CD4-positive, alpha-beta T cell treated with Interleukin-2 at 100 ng/mL for 4 hours (primary cell): ENCODE measurements at places on chromosomes 6 and 20.

DNA sequence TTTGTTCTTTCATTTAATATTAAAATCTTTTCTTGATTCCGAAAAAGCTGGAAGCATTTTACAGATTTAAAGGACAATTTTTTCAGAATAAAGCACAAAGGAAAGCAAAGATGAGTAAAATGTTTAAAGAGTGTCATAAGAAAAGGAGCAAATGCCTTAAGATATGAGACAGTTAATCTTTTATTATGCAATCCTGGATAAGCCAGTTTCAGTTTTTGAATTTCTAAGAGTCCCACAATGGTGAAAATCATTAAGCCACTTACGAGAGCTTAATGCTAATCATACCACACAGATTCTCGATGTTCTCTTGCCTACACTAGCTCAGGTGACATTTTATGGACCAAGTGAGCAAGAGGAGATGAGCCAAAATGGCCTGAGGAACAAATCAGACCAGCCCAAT lies 103.7 kb upstream of the RNF217 start:
- no peak for DNase-seq

DNA sequence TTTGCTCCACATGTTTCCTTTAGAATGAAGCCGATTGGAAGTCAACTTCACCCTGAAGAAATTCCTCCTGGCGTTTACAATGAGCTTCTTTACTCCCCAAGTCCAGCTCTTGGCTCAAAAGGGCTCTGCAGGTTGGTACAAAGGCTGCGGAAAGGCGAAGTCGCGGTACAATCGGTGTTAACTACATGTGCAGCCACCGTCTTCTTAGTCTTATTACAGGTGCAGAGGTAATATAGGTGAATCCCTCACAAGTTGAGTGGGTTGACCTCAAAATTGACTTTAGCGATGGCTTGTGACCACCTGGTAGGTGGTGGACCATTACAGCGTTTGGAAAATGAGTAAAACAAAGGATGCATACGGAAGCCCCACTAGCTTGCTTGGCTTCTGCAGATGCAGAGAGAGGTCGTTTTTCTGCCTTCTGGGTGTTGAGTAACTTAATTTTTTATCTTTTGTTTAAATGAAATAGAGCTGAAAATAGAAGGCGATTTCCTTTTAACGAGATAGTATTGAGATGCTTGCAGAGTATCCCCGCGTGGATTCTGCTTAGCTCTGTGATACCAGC lies 98.0 kb downstream of the TRIM27 start:
- DNase-seq, result no peak

DNA sequence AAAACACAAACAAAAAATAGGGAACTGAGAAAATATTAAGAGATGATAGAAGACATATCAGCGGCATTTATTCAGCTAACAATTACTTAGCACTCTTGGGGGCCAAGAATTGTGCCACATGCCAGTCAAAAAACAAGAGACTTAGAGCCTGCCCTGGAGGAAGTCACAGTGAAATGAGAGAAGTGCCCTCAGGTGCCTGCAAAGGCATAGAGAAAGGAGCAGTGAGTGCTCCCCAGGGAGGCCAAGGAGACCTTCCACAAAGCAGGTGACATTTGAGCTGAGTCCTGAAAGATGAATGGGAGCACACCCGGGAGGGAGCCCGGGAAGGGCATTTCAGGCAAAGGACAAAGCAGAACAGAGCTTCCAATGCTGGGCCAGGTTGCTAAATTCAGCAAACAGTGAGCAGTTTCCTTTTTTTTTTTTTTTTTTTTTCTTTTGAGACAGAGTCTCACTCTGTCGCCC lies 184.7 kb upstream of the JARID2 start:
- DNase-seq, result no peak

GRCh38 chr6:11760015-11760473 lies 18.6 kb downstream of the ADTRP start:
- no peak for DNase-seq

- no peak for DNase-seq
Observed at GRCh38 chr20:16011056-16011455, 562.2 kb downstream of the KIF16B start.

DNA sequence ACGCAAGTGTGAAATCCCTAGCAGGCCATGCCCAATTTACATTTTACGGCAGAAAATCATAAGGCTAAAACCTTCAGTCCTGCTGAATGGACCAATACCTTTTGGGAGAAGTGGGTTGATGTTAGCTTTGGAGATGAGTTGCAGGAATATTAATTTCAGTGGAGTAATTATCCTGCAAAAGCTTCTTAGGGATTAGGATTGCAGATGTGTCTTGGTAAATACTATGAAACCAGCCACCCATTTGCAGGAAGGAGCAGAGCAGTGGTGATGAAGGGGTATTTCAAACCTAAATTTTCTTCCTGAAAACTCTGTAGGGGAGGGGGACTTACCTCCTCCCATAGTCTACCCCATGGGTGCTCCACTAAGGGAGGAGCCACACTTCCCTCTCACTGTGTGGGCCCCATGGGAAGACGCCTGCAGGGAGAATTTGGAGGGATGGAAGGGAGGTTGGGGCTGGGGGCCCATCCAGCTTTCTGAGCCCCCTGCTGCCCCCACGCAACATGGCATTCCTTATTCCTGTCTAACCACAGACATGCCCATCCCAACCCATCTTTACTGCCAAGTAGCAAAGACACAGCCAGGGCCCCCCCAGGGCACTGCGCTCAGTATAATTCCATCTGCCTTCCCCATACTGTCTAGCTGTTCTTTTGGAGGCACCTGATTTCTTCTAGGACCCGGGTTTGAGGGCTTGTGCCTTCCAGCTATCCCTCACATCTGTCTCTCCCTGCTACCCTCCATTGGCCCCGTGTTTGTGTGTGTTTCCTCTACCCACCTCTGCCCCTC lies 14.6 kb upstream of the UQCC2 start:
- no peak for DNase-seq

DNA sequence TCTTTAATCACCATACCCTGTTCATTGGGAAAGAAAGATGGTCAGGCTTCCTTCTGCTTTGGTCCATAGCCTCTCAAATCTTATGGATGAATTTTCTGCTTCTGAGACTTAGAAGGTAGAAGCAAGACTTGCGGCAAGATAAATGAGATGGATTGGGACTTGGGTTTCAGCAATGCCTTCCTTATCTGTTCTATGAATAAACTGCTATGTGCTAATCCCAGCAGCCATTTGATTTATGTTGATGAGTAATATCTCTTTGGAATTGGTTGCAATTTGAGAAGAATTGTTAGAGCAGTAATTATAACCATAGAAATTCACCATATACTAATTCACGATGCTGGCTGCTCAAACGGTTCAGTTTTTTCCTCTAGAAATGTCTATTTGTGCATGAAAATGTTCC lies 48.3 kb downstream of the TXLNB start:
- no peak for DNase-seq

DNA sequence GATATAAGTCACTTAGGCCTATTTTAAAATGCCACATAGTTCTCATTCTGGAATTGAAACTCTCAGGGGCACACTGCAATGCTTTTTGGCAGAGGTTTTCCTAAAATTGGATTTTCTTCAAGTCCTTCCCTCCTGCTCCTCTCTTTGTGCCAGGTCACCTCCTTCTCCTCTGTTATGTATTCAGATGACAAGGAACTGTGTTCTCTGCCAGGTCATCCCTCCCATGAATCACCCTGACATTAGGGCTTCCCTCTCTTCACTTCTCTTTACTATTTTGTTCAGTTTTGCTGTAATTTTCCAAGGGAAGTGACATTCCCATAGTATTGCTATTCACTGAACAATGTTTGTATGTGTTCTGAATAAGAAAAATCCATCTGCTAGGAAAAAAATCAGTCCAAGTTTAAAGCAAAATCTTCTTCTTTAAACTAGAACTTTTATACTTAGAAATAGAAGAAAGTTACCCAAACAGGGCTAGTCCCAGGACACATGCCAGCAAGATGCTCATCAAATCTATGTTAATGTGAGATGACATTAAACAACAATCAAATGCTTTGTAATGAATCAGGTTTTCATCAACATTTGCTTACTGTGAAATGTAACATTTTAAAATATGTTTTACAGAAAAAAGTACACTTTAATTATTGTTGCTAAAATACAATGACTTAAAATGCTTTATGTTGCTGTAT lies 461.1 kb downstream of the MMUT start:
- DNase-seq, result no peak

GRCh38 chr6:341914-342831 lies 49.4 kb upstream of the IRF4 start:
- no peak for DNase-seq

- DNase-seq, result no peak
Observed at GRCh38 chr6:158916617-158917016, 83.4 kb downstream of the RSPH3 start.

GRCh38 chr20:3248993-3249347 lies 10.0 kb upstream of the SLC4A11 start:
- DNase-seq, result no peak

- no peak for DNase-seq
Observed at GRCh38 chr20:36821964-36822437, 48.4 kb upstream of the DSN1 start.

GRCh38 chr6:28978959-28979561 lies 26.1 kb downstream of the ZNF311 start:
- no peak for DNase-seq

GRCh38 chr6:42452171-42453030 lies 675 bp upstream of the TRERF1 start:
- peak; percentile 41 for DNase-seq

- no peak for DNase-seq
Observed at GRCh38 chr20:50744143-50744792, 12.9 kb downstream of the PARD6B start.

DNA sequence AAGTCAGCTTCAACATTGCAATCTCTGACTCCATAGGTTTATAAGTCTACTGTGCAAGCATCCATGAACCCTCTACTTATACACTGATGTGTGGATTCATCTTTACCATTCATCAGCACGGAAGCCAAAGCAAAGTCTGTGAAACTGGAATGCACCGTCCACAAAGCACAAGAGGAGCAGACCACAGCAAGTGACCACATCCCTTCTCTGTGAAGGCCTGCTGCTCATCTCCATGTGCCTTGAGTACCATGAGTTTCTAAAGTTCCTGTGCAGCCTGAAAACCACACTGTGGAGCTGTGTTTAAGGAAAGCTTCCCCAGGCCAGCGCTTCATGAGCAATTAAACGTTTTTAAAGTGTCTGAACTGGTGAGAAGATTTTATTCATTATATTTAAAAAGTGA lies 20.0 kb downstream of the GABRR1 start:
- DNase-seq, result no peak

- DNase-seq, result no peak
Observed at GRCh38 chr6:155040154-155040553, 45.0 kb downstream of the TIAM2 start.

DNA sequence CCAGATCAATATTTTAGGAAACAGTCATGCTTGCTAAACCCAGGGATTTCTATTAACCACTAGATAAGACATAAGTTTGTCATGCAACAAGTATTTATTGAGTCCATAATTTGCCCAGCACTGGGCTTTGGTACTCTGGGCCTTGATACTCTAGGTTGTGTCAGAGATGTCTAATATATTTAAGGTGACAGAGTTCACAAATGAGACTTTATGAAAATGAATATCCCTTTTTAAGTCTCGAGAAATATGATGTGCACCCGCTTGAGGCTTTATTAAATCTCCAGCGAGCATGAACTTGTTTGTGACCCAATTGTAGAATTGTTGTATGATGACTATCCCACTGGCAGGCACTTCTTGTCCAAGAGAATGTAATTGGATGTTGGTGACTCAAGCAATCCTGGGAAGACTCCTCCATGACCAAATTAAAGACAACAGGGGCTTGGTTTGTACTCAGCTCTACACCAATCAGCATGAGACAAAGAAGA lies 109.2 kb downstream of the ESR1 start:
- DNase-seq, result no peak

GRCh38 chr20:64268174-64268573 lies 12.6 kb downstream of the PCMTD2 start:
- no peak for DNase-seq

DNA sequence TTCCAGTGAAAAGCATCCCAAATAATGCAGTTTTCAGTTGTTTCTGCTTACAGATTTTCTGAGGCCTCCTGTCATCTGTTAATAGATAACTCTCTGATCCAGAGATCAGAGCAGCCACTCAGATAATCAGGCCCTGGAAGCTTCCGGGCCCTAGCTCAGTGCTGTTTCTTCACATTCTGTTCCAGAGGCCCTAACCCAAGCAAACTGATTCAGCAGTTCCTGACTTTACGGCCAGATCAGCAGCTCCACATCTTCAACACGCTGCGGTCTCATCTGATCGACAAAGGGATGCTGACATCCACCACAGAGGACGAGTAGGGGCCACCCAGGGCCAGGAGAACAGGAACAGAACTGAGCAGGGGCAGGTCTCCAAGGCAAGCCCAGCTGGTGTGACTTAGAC lies 63.1 kb downstream of the CDS2 start:
- DNase-seq, result no peak

DNA sequence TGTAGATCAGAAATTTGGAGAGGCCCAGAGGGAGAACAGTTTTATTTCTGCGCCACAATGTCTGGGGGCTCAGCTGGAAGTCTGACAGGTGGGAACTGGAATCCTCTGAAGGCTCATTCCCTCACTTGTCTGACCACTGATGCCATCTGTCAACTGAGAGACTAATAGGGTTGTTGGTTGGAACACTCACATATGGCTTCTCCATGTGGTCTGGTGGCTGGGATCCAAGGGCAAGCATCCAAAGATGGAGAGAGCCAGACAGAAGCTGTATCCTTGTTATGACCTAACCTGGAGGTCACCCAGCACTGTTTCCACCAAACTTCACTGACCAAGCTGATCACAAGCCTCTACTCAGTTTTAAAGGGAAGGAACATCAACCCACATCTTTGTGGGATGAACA lies 117.9 kb upstream of the AKAP12 start:
- no peak for DNase-seq

DNA sequence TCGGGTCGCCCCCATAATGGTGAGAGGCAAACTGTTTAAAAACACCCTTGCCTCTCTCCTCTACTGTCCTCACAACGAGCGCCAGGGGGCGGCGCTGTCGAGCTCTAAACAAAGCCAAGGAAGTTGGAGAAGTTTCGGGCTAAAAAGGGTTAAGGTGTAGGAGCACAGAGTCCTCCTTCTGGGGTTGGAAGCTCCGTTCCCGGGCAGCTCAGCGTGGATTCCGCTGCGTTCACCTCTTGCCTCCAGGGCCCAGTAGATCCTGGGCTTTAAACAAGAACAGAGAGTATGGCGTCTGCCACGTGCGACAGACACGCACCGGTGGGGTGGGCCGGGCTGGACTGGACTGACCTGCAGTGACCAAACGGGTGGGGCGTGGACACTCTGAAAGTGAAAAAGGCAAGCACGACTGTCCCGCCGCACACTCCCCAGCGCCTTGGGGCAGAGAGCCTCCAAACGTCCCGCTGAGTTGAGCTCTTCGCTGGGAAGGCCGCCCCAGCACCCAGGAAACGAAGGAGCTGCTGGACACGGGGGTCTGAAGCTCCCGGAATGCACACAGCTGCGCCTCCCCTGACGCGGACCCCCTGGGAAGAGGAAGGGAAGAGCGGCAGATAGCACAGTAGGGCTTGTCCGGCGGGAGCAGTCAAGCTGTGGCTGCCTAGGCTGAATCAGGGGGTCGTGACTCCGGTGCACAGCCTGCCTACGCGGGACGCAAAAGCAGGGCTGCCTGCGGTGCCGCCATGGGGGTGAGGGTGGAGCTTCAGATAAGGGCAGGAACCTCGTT lies 1.6 kb upstream of the THBD start:
- peak; percentile 8 for DNase-seq

- DNase-seq, result no peak
Observed at GRCh38 chr6:95417856-95418255, 159.5 kb upstream of the MANEA start.

GRCh38 chr6:82363428-82364086 lies at the start of gene TPBG:
TPBG (plus strand) TSS chr6:82363817; CDS start chr6:82364962, 1,145 bp downstream.
- peak; percentile 3 for DNase-seq
